H4 (cell line): ENCODE measurements at places on chromosomes 16 and 17. TPM values are rescaled to one million over a fixed set of nuclear protein-coding genes. Genes with fewer than 3 reads are reported as not detected.

KCNH4 gene
- 0.06 TPM in 1 of 2 replicates, not detected in the other for total RNA-seq

KCNJ18 gene
- total RNA-seq: 0.35 TPM in 1 of 2 replicates, not detected in the other

CPHXL2 gene
- not detected in 2 replicates for total RNA-seq

NXN gene
- 47.1 and 51.8 TPM in 2 replicates for total RNA-seq

RNF43 gene
- 1.8 and 2.1 TPM in 2 replicates for total RNA-seq

KRTAP16-1 gene
- not detected in 2 replicates for total RNA-seq

DHRS7C gene
- not detected in 2 replicates for total RNA-seq

SLFN14 gene
- not detected in 2 replicates for total RNA-seq

ERN1 gene
- 1.2 and 2.7 TPM in 2 replicates for total RNA-seq

NOTUM gene
- total RNA-seq: 0.06 and 0.45 TPM in 2 replicates
